Stimulated activated CD4-positive, alpha-beta T cell treated with anti-CD3 and anti-CD28 coated beads, Interleukin-1b, Interleukin-23, amount 100 ng/mL, for 1 hour (primary cell): ENCODE measurements at places on chromosomes 5 and 9.

- DNase-seq: no peak
Observed at GRCh38 chr9:35553670-35554543, 51.2 kb upstream of the TESK1 start.

- DNase-seq: no peak
Observed at GRCh38 chr5:14580398-14581034, 1.1 kb upstream of the OTULINL start.

DNA sequence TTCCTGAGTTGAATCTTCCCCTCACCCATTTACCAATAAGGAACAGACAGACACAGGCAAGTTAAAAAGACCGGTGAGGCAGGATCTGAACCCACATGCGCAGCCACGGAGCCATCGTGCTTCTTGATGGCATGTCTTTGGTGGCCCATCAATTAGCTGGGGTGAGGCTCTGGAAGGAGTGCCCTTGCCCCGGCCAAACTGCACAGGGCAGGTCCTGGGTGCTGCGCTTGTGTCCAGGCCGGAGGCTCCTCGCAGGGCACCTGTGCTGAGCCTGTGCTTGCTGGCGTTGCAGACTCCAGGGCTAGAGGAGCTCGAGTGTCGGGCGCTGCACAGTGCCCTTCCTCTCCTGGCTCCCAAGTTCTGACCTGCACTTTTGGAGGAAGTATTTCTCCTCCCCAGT, 66.4 kb downstream of the PSMB7 start:
- no peak for DNase-seq

DNA sequence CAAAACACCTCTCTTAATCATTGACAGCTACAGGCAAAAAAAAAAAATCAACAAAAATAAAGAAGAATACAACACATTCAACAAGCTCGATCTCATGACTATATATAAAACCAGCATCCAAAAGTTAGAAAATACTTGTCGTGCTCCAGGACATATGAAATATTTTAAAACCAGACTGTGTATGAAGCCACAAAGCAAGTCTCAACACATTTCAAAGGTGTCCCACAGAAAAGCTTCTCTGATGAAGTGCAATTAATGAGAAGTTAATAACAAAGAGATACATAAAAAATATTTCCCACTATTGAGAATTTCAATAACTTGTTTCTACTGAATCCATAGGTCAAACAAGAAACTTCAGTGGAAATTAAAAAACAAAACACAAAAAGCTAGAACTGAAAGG, 178.7 kb downstream of the PLK2 start:
- DNase-seq: no peak

DNA sequence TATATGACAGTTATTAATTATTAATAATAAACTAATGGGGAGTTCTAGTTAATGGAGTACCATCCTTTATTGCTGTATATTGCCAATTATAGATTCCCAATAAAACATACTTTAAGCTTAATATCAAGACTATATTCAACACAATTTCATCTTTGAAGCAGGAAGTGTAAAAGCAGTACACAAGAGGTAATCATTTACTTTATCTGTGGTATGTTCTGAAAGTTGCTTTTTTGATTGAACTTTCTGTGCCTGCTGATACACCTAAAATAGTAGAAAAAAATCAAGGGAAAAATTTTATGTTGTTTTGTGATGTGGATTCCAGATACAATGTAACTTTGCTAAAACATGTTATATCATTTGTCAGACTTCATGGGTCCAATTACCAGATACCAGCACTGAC, 58.0 kb downstream of the ACO1 start:
- DNase-seq: no peak
